ENCODE measurements at places on chromosomes 11 and 22. TPM values are rescaled to one million over a fixed set of nuclear protein-coding genes. Genes with fewer than 3 reads are reported as not detected.

ABCG4 gene
- 0.75 TPM for total RNA-seq

OR10S1 gene
- not detected for total RNA-seq

OR52N4 gene
- not detected for total RNA-seq

GALNT18 gene
- 42.5 TPM for total RNA-seq

PIK3IP1 gene
- total RNA-seq: 13.0 TPM

GRCh38 chr22:35462498-35463230 lies 62.7 kb downstream of the MCM5 start:
- DNase-seq: no peak

GRCh38 chr22:33162196-33162595 lies 104.0 kb upstream of the SYN3 start:
- DNase-seq: no peak

DNA sequence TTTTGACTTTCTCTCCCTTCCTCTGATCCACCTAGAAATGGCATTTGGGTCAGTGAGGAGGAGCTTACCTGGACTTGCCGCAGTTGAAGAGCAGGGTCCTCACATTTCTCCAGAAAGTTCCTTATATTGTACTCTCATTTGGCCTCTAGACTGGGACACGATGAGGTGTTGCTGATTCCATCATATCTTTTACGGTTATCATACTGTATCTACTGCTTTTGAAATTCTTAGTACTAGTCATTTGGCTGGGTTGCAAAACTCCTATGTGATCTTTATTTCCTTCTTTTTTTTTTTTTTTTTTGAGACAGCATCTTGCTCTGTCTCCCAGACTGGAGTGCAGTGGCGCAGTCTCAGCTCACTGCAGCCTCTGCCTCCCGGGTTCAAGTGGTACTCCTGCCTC lies 58.7 kb upstream of the FAM181B start:
- no peak for DNase-seq

DNA sequence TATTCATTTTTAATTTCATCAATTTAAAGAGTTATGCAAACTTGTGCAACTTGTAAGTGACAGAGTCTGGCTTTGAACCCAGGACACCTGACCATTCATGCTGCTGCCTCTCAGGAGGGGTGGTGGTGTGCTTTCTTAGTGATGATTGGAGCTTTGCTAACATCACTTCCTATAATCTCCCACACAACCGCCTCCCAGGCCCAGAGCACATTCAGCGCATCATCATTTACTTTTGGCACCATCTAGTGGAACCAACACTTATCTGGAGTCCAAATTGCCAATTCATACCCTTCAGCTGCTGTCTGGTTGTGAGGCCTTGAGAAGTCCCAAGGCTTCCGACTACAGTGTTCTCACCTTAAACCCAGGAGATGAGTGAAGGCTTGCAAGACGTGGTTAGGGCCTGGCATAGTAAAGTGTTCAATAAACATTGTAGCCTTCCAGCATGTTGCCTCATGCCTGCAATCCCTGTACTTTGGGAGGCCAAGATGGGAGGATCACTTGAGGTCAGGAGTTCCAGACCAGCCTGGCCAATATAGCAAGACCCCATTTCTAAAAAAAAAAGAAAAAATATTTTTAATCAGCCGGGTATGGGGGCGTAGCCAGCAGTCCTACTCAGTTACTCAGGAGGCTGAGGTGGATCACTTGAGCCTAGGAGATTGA lies 1.1 kb upstream of the TTLL1 start:
- no peak for DNase-seq

GRCh38 chr11:76033699-76034098 lies 172.6 kb downstream of the WNT11 start:
- no peak for DNase-seq

DNA sequence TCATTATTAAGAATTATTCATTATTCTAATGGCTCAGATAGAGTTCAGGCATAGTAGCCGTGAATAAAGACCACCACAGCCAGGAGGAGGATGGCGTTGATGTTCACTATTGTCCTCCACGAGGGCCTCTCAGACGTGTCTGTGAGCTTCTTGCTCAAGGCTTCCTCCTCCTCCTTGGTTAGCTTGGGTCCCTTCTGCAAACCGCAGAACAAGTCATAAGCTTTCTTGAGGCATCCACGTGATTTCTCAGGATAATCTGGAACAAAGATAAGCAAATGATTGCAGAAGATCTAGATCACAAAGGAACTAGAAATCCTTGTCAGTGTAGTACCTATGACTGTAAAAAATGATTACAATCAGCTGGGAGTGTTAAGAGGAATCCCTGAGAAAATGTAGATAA lies 13.6 kb upstream of the RFPL2 start:
- DNase-seq: no peak

DNA sequence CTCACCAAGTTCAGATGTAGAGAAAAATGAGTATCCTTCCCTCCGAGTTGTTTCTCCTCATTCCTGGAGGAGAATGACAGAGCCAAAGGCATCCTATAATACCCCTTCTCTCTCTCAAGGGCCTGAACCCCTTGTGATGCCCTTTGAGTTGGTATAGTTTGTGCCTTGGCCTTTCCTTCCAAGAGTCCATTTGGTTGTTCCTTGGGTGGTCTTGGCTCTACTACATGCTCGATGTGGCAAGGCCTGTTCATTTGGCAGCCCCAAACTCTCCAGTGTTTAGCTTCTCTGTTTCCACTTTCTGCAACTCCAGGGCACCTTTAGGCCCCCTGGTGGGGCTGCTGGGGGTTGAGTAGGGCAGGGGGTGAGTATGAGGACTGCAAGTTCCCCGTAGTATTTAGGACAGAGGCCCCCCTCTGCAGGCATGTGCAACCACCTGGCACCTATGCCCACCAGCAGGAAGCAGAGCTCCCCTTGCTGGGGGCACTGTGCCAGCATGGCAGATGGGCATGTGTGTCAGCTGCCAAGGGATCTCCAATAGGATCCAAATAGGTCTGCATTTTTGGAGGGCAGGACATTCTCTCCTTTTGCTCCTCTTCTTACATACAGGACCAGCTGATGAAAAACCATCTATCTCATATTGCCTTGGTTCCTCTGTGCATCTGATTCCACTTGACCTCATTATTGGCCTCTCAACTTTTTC lies 217.2 kb upstream of the CADM1 start:
- no peak for DNase-seq

- no peak for DNase-seq
Measured at GRCh38 chr11:12800032-12800671, 125.9 kb downstream of the TEAD1 start.

- DNase-seq: no peak
Measured at GRCh38 chr22:17703811-17704210, 65.3 kb downstream of the BCL2L13 start.

- DNase-seq: no peak
Measured at GRCh38 chr11:117381481-117382387, 54.1 kb downstream of the CEP164 start.

- no peak for DNase-seq
Measured at GRCh38 chr11:27455667-27456066, 16.9 kb downstream of the LGR4 start.

DNA sequence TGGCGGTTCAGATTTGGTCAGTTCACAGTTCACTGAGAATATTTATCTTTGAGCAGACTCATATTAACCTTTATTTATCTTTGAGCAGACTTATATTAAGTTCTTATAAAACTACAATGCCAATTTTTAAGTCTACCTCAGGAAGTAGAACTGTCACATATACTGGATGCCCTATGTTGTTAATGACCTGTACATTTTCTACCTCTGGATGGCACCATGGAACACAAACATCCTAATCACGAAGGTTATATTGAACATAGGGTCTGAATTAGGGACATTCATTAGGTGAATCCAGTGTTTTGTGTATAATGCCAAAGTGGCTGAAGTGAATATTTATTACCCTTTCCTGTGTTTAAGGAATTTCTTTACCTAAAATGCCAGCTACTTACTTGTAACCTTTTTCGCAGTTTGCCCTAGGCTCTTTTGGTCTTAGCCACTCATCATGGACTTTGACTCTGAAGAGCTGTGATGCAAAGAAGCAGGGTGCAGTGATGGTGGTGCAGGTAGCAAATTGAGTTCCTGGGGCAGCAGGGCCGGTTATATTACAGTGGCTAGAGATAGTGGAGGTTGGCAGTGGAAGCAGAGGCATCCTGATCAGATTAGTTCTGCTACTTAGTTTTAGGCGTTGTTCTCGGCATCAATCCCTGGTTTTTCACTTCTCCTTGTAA lies 71.8 kb downstream of the STIM1 start:
- no peak for DNase-seq

GRCh38 chr11:68881320-68881719 lies 22.3 kb downstream of the MRPL21 start:
- DNase-seq: no peak

DNA sequence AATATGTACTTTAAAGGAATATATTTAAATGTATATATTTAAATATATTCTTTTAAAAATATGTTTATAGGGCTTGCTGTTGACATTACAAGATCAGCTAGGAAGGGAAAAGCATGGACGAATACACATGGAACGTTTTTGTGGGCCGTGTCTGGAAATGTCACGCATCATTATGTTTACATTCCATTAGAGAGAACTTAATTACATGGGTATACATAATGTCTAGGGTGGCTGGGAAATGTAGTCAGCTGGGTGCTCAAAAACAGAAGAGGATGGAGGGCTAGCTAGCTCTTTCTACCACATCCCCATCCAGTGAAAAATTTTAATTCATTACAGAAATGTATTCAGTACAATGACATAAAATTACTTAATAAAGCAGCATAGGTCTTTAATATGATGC lies 371.2 kb downstream of the DYNC2H1 start:
- DNase-seq: no peak

GRCh38 chr22:41557401-41558240 lies 3.2 kb upstream of the CSDC2 start:
- DNase-seq: peak; percentile 87

DNA sequence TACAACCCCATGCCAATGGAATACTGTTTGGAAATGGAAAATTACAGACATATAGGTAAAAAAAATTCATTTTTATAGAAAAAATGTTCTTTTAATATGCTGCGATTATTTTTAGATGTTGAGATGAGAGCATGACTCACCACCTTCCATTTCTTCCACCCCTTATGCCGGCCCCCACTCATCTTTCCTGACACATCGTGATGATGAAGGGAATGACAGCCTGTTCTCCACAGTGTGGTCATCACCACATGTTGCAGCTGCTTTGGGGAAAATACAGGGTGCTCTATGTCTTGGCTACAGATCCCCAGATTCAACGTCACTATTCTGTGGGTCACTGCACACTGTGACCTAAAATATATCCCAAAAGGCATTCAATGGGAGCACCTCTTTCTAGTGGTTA lies 916.2 kb downstream of the METTL15 start:
- no peak for DNase-seq

- no peak for DNase-seq
Measured at GRCh38 chr22:41513391-41513790, 30.9 kb downstream of the POLR3H start.

GRCh38 chr11:27402450-27402849 lies 39.4 kb upstream of the CCDC34 start:
- DNase-seq: no peak

DNA sequence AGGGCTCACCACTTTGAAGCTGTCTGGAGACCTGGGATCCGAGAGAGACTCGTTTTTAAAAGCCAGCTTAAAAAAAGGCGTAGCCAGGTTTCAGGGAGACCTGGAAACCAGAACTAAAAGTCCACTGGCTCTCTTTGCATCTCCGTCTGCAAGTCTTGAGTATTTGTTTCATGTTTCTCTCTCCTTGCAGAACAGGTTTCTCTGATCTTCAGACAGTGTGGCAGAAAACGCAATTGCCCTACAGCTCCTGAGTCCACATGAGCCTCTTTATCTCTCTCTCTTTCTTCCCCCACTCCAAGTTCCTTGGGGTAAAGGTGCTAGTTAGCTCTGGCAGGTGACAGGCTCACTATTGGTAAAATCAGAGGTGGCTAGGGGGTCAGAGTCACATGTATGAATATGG lies 67.0 kb upstream of the AMPD3 start:
- DNase-seq: no peak

DNA sequence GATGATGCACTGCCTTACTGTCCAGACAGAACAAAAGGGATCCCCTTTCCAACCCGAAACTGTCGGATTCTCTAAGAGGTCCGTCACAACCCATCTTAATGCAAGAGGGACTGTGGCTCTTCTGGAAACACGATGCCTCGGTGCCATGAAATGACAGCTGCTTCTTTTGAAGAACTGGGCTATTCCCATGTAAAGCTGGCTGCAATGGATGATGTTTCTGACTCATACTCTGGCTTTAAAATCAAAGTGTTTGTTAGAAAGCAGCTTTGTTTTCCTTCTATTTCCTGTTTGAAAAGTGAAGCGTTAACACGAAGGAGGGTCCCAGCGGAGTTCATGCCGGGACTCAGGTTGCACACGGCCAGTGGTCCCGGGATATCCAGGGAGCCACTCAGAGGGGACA lies 3.1 kb downstream of the TP53AIP1 start:
- DNase-seq: no peak

- DNase-seq: no peak
Measured at GRCh38 chr11:11072067-11072466, 214.2 kb upstream of the ZBED5 start.

- DNase-seq: no peak
Measured at GRCh38 chr11:115959081-115959486, 454.9 kb upstream of the CADM1 start.

DNA sequence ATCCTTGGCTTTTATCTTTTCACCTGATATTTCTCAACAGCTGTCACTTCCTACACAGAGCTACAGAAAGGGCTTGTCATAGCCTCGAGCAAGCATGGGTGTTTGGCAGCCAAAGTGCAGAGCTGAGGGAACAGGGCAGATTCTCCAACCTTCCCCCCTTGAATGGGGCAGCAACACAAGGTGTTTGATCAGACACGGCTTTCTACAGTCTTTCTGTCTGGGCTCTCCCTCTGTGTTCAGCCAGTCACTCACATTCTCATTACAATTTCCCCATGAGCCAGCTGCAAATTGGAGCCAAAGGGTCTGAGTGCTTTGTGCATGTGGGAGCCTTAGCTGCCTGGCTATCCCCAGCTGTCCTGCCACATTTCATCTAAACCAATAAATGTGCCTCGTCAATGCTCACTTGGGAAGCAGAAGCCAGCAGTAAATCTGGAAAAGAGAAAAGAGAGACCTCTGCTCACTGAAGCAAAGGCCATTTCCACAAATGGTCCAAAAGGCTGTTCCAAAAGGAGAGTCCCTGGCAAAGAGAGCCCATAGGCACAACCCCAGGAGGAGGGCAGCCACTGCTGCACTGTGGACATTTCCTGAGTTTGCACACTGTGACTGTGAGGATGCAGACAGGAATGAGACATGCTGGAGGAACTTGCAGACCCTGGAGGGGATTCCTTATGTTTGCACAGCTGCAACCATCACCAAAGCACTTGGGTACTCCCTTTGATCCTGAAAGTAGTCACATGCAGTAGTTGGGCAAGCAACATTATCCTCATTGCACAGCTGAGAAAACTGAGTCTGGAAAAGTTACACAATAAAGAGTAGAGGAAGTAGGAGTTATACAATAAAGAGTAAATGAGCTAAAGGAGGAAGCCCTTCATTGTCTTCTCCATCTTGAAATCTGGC lies 186.8 kb downstream of the FAM181B start:
- no peak for DNase-seq
